ENCODE measurements at places on chromosomes 13 and 19. TPM values are rescaled to one million over a fixed set of nuclear protein-coding genes. Genes with fewer than 3 reads are reported as not detected.
A peak's percentile ranks its signal among the peaks of the same experiment; 100 is the strongest.

The FXYD7 gene
- 5.3 TPM for total RNA-seq

DNA sequence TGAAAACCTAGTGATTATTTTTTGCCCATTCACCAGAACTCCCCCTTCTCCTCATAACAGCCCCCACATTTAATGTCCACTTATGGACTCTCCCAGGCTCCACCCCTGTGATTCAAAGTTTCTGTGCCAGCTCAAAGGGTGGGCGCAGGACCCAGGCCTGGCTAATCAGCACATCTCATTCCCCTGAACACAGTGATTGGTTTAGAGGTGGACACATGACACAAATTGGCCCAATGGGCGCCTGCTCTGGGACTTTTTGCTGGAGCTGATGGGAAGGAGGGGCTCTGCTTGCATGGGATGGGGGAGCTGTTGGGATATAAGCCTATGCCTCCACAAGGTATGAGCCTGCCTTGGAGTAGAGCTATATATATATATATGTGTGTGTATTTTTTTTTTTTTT is 6.2 kb upstream of the EPOR start:
- H3K27ac ChIP-seq: no peak overlapping the region
- peaks cover 11% of the 10 kb centered on the region for H3K4me1 ChIP-seq
- no peaks in the 10 kb centered on the region for H3K36me3 ChIP-seq
- peaks cover under 1% of the 10 kb centered on the region for H3K27me3 ChIP-seq
- H3K4me3 ChIP-seq: no peak overlapping the region

DNA sequence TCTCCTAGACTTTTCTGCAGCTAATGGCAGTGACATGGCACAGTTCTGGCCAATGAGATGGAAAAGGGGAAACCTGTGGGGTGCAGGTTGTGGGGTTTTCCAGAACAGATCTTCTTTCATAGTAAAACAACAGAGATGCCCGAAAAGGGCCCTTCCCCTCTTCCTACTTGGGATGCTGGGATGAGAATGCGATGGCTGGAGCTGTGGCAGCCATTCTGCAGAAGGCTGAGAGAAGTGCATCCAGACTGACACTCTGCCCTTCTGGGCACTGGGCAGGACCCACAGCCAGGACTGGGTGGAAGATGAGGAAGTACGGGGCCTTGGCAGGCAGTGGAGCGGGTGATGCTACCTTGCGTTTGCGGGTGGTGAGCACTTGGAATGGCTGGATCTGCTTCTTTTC is 16.9 kb upstream of the PLA2G4C start:
- peaks cover 52% of the 10 kb centered on the region for H3K36me3 ChIP-seq
- H3K27me3 ChIP-seq: no peaks in the 10 kb centered on the region
- DNase-seq: no peak
- no peak overlapping the region for H3K27ac ChIP-seq

- peak; percentile 96 for DNase-seq
- no peaks in the 10 kb centered on the region for H3K27me3 ChIP-seq
- H3K4me1 ChIP-seq: peaks cover 22% of the 10 kb centered on the region
- H3K4me3 ChIP-seq: peak overlapping the region; percentile 53
- H3K27ac ChIP-seq: peak overlapping the region; percentile 84
Measured at GRCh38 chr19:5138606-5139582, 170.0 kb downstream of the KDM4B start.

GRCh38 chr13:43543331-43543730 is 243.4 kb downstream of the ENOX1 start:
- peaks cover 10% of the 10 kb centered on the region for H3K27me3 ChIP-seq
- peaks cover 3% of the 10 kb centered on the region for H3K4me1 ChIP-seq
- DNase-seq: no peak
- no peak overlapping the region for H3K27ac ChIP-seq
- no peaks in the 10 kb centered on the region for H3K36me3 ChIP-seq
- no peak overlapping the region for H3K4me3 ChIP-seq

DNA sequence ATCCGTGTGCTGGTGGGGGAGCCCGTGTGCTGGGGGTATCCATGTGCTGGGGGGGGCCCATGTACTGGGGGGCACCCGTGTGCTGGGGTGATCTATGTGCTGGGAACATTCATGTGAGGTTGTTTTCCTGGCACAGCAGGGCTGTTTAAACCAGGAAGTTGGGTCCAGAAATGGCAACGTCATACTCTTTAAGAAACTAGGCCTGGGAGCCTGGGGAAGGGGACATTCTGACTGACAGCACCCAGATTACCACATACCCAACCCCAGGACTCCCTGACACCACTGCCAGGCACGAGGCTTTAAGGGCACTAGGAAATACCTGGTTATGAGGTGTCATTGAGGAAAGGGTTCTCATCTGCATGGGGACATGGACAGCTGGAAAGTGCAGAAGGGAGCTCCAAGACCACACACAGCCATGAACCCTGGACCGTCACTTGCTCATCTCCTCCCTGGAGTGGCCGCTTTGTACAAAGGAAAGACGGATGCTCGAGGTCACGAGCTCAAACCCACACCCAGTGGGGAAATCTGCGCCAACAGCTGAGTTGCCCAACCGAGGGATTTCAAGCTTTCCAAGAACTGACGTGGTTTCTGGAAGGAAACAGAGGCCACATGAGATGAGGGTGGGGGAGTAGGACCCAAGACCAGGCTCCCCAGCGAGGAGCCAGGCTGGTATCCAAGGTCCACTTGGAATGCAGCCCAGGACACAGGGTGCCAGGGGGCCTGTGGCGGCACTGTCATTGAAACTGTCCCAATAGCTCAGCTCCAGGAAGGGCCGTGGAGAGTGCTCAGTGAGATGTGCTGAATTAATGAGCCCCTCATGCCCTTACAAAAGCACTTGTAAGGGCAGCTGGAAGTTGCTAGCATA is 40.9 kb downstream of the RAB20 start:
- no peak for DNase-seq
- no peak overlapping the region for H3K4me3 ChIP-seq
- H3K27me3 ChIP-seq: no peaks in the 10 kb centered on the region
- H3K4me1 ChIP-seq: peaks cover 26% of the 10 kb centered on the region
- no peak overlapping the region for H3K27ac ChIP-seq

GRCh38 chr13:100130092-100130491 is 41.2 kb downstream of the PCCA start:
- no peak overlapping the region for H3K4me3 ChIP-seq
- peaks cover 11% of the 10 kb centered on the region for H3K36me3 ChIP-seq
- H3K4me1 ChIP-seq: peaks cover 15% of the 10 kb centered on the region
- no peaks in the 10 kb centered on the region for H3K27me3 ChIP-seq
- H3K27ac ChIP-seq: peak overlapping the region; percentile 63

GRCh38 chr13:55000844-55001243 is 1972.2 kb downstream of the OLFM4 start:
- no peak overlapping the region for H3K27ac ChIP-seq
- no peaks in the 10 kb centered on the region for H3K36me3 ChIP-seq
- no peak for DNase-seq

- H3K36me3 ChIP-seq: no peaks in the 10 kb centered on the region
- no peak overlapping the region for H3K27ac ChIP-seq
- H3K27me3 ChIP-seq: peaks cover 8% of the 10 kb centered on the region
- no peak for DNase-seq
- no peaks in the 10 kb centered on the region for H3K4me1 ChIP-seq
Measured at GRCh38 chr13:43325636-43326035, 302.2 kb downstream of the DNAJC15 start.

GRCh38 chr19:18388100-18388959 is 2.4 kb downstream of the GDF15 start:
- H3K4me1 ChIP-seq: peaks cover 10% of the 10 kb centered on the region
- peaks cover 61% of the 10 kb centered on the region for H3K27me3 ChIP-seq
- H3K4me3 ChIP-seq: peak overlapping the region; percentile 77
- no peaks in the 10 kb centered on the region for H3K36me3 ChIP-seq

- no peaks in the 10 kb centered on the region for H3K36me3 ChIP-seq
- no peaks in the 10 kb centered on the region for H3K4me1 ChIP-seq
- no peaks in the 10 kb centered on the region for H3K27me3 ChIP-seq
- H3K4me3 ChIP-seq: no peak overlapping the region
- DNase-seq: no peak
- no peak overlapping the region for H3K27ac ChIP-seq
Measured at GRCh38 chr13:71417205-71417604, 449.8 kb downstream of the DACH1 start.

DNA sequence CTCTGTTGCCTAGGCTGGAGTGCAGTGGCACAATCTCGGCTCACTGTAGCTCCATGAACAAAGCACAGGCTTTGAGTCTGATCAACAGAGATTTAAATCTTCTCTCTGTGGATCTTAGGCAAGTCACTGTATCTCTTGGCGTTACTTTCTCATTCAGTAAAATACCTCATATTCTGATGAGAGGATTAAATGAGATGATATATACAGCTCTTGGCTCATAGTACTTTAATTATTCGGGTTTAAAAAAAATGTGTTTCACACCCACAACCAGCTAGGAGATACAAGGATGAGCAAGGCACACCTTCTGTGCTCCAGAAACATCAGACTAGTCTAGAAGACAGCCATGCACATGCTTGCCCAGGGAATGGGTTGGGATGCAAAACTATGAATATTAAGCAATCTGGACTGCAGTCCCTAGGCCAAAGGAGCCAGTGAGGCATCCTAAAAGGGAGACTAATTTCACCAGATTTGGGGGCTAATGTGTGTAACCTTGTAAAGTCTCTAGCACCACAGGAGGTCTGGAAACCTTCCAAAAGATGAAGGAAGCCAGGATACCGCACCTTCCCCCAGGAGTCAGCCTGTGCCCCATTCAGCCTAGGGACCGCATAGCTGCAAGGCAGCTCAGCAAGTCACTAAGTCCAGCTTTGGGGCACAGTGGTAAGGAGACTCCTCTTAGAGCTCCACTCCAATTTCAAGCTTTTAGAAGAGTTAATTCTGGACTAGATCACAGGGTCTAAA is 2.5 kb downstream of the VPS36 start:
- peaks cover 5% of the 10 kb centered on the region for H3K36me3 ChIP-seq
- no peak overlapping the region for H3K27ac ChIP-seq
- H3K27me3 ChIP-seq: no peaks in the 10 kb centered on the region

All from activated naive CD8-positive, alpha-beta T cell treated with anti-CD3 and anti-CD28 coated beads, Interleukin-2, amount 10 ng/mL, durations not matched to agents 7 days and 5 days (primary cell).